ENCODE measurements at places on chromosomes 2 and 18. TPM values are rescaled to one million over a fixed set of nuclear protein-coding genes. Genes with fewer than 3 reads are reported as not detected.

Gene SLC9A2
- not detected for total RNA-seq

Gene RAB6D
- not detected for total RNA-seq

Gene TEX44
- total RNA-seq, result not detected

Gene CDH20
- 0.40 TPM for total RNA-seq

Gene SPATA3
- total RNA-seq, result 2.2 TPM

Gene RAPGEF4
- total RNA-seq, result 2.2 TPM

Gene FAM237A
- total RNA-seq, result not detected

Gene ZNF892
- 3.5 TPM for total RNA-seq

Gene REG1B
- not detected for total RNA-seq

- no peak for ATAC-seq
These were observed 239.1 kb downstream of the SEPTIN10 start for GRCh38 chr2:109374548-109375130.

DNA sequence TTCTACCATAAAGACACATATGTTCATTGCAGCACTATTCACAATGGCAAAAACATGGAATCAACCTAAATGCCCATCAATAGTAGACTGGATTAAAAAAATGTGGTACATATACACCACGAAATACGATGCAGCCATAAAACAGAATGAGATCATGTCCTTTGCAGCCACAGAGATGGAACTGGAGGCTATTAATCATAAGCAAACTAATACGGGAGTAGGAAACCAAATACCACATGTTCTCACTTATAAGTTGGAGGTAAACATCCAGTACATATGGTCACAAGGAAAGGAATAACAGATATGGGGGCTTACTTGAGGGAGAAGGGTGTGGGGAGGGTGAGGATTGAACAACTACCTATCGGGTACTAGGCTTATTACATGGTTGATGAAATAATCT is 7.7 kb downstream of the HMSD start:
- peak; percentile 42 for ATAC-seq

- peak; percentile 33 for ATAC-seq
These were observed 1.0 kb downstream of the IRS1 start for GRCh38 chr2:226798422-226799210.

DNA sequence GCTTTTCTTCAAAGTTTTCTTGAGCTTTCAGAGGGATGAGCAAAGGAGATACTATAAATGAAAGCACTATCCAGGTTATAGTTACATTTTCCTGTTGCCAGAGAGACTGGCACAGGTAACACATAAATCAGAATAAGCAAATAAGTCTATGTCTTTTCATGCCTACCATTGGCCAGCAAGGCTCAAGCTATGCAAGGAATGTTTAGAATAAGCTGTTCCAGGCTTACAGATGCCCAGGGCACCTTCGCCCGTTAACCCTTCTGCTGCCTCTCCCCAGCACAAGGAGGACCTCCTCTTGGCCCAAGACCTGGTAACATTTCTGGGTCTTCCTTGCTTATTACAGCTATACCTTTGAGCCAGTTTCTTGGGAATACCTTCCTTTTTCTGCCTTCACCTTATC is 233.7 kb upstream of the MEIS1 start:
- no peak for ATAC-seq

DNA sequence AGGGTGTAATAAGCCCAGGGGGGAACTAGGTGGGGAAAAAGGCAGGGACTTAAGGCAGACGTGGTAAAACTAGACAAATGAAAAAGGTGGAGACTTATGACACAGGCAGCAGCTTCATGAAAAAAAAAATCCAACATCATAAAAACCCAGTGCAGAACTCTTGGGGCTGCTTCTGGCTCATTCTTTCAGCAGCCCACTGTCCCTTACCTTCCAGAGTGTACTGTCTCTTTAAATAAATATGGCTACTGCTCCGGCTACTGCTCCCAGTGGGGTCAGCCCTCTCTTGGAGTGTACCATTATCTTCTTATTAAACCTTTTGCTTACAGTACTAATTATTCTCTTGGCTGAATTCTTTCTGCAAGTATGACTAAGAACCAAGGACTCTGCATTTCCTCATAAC is 699.5 kb downstream of the DSC3 start:
- no peak for ATAC-seq

DNA sequence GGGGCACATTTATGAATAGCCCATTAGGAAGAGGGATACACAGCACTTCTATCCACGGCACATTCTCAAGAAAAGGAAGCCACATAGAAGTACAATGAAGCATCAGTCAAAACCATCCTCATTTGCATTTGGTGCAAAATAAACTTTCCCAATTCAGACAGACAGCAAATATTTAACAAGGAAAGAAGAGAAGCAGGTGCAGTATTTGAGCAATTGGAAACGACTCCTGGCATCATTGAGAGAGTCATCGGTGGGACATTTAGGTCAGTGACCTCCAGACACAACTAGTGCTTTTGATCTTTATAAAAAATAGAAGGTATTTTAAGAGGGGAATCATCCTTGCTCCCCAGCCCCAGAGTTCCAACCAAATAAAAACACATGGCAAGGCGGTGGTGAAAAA is 118.0 kb downstream of the MREG start:
- no peak for ATAC-seq

DNA sequence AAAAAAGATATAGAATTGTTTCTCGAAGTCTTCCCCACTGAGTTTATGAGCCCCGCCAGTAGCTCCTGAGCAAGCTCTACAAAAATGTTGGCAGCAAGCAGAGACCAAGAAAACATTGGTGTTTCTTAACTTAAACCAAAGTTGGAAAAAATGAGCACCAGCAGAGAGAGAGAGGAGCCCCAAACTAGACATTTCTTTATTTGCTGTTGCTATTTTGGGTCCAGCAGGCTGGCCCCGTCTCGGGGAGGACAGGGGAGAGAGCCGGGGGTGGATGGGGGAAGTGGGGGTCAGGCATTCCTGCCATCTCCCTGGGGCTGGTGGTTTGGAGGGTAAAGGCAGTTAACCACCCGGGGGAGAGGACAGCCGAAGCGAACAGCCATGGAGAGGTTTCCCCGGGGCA is 113.0 kb downstream of the DYSF start:
- no peak for ATAC-seq

GRCh38 chr18:75428490-75428889 is 987 bp upstream of the SMIM21 start:
- no peak for ATAC-seq

DNA sequence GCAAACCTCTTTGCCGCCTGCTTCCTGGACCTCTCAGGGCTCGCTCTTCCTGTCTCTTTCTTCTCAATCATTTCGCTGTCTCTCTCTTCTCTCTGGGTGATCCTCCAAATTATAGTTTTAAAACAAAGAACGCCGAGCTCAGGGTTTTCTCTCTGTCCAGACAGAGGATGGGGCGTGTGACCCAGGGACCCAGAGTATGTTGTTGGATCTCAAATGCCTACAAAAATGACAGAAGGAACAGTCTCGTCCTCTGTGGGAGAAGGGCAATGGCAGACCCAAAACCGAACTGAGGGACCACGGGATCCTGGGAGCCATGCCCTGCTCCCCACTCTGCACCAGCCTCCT is 88.5 kb downstream of the EIPR1 start:
- no peak for ATAC-seq

DNA sequence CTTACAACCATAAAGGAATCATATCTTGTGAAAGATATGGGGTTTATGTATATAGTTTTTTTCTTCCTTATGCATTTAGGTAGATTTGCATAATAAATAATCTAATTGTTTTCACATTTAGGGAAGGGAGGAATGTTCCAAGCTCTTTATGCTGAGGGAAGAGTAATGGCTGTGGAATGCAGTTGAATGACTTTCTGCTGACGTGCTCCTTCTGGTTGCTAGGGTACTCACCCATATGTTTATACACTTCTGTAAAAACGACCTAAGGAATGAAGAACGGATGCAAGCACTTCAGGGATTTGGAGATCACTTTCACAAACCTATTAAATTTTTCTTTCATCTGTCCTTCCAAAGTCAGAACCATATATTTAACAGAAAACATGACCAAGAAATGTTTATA is 29.2 kb upstream of the PPP4R1 start:
- no peak for ATAC-seq

DNA sequence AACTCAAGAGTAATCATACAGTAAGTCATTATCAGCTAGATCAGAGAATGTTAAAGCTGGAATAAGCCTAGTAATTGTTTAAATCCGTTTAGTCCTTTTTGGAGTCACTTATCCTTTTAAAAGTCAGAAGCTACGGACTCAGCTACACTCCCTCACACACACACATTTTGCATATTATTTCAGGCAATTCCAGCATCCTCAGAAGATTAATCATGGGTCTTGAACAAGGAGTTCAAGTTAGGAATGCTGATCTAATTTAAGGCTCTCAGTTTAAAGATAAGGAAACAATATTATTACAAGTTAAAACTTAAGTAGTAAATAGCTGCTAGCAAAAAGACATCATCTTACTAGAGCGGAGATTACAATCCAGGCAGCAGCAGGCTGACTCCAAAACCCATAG is 74.3 kb downstream of the GTF3C3 start:
- ATAC-seq, result no peak

DNA sequence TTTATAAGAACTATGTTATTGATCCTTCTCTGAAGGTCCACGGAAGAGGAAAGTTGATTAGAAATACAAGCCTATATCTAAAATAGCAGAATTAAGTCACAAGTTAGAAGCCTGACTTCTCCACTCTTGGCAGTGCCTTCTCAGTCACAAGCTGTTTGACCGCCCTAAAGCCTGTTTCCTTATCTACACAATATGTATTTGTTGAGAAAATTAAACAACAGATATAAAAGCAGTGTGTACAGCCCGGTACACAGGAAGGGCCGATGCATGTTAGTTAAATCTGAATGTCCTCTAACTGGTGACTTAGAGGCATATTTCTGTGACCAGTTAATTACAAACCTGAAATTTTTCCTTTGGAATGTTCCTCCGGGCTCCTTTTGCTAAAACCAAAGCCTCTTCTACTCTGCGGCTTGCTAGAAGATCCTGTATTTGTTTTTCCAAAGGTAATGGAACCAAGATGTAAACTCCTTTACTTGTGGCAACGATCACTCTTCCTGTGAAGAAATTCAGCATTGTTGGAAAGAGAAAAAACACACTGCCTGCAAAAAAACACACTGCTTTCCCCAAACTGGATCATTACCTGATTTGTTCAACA is 33.4 kb downstream of the TGFBRAP1 start:
- ATAC-seq, result no peak

- ATAC-seq, result peak; percentile 11
These were observed 16.6 kb downstream of the CFLAR start for GRCh38 chr2:201132518-201132917.

- ATAC-seq, result no peak
These were observed 202.0 kb upstream of the LRRTM1 start for GRCh38 chr2:80506563-80506962.

GRCh38 chr2:46985512-46985911 is 69.9 kb upstream of the MCFD2 start:
- ATAC-seq, result peak; percentile 79

- no peak for ATAC-seq
These were observed 12.0 kb upstream of the SP9 start for GRCh38 chr2:174322746-174323145.

DNA sequence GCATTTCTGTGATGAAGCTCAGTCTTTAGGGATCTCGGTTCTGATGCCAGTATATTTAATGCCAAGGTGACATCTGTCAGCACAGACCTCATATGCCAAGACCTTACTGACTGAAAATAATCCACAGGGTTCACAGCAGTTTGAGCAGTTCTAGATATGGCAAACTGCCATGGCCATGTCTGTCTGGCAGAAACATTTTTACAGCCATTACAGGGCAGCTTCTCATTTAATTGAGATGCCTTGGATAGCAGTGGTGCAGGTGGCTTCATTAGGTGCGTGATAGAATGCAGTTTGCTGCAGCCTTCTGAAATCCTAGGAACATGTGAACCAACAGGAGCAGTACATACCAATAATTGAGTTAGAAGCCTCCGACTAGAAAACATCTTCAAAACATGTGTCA is 510.6 kb downstream of the XIRP2 start:
- ATAC-seq, result no peak

GRCh38 chr2:230688490-230688889 is 24.2 kb upstream of the CAB39 start:
- no peak for ATAC-seq

- no peak for ATAC-seq
These were observed 121.3 kb upstream of the CD226 start for GRCh38 chr18:70068981-70069380.

DNA sequence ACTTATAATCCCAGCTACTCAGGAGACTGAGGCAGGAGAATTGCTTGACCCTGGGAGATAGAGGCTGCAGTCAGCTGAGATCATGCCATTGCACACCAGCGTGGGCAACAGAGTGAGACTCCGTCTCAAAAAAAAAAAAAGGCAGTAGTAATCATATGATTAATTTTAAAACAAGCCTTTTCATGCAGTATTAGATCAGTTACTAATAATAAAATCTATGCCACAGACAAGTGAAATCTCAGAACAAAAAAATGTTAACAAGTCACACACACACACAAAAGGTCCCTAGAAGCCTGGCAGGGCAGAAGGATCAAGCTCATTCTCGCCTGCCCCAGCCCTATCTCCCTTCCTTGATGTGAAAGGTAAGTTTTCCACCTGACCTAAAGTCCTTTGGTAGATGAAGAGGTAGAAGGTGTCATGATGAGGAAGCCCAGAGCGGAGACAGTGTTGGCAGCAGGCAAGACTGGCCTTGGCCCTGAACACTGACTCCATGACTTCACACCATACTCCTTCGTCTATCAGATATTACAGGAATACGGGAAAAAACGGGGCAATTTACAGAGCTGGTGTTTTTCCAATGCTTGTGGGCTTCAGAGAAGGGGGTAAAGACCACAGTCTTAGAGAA is 10.6 kb downstream of the KDSR start:
- ATAC-seq, result no peak

DNA sequence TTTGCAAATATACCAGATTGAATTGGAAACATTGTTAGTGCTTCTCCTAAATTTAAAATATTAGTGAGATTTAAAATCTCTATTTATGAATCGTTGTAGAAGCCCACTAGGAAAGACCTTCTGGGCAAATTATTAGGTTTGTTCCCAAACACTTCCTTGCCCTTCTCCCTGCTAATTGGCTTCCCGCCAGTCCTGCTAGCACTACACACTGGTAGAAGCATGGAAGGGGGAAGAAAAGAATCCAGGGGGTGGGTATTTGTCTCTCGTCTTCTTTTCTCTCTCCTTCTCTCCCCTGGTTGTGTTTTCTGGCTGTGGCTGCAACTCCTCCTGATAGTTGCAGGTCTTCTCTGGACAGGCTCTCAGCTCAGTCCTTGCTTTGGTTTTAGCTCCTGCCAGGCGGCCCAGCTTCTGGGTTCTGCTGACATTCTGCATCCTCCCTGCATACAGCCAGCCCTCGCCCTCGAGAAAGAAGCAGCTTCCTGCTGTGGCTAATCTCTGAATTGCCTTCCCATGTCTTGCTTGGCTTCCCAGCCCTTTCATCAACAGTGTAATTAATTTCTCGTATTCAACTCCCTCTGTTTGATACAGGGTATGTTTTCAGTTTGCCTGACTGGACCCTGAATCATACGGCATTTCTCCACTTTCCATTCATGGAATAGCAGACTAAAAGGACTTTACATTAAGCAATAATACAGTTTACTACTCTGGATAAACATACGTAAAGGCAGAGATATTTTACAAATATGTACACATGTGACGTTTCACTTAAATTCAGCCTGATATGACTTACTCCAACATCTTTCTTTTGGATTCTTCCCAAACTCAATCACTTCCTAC is 6.9 kb upstream of the PARD3B start:
- no peak for ATAC-seq

- no peak for ATAC-seq
These were observed 4.5 kb upstream of the ITPRID2 start for GRCh38 chr2:181887045-181887444.

- ATAC-seq, result no peak
These were observed 393.8 kb upstream of the LYPD1 start for GRCh38 chr2:133063775-133064174.
